Esophagus muscularis mucosa (tissue), 4 donors: ENCODE measurements at places on chromosomes 5 and 9. TPM values are rescaled to one million over a fixed set of nuclear protein-coding genes. Genes with fewer than 3 reads are reported as not detected.
A peak's percentile ranks its signal among the peaks of the same experiment; 100 is the strongest.

STPG3 gene
- not detected for total RNA-seq

- no peaks in the 10 kb centered on the region for H3K4me1 ChIP-seq
- H3K27me3 ChIP-seq, result peaks cover 6% of the 10 kb centered on the region
- H3K4me3 ChIP-seq, result no peak overlapping the region
Observed at GRCh38 chr5:133661389-133661788, 49.0 kb upstream of the FSTL4 start.

DNA sequence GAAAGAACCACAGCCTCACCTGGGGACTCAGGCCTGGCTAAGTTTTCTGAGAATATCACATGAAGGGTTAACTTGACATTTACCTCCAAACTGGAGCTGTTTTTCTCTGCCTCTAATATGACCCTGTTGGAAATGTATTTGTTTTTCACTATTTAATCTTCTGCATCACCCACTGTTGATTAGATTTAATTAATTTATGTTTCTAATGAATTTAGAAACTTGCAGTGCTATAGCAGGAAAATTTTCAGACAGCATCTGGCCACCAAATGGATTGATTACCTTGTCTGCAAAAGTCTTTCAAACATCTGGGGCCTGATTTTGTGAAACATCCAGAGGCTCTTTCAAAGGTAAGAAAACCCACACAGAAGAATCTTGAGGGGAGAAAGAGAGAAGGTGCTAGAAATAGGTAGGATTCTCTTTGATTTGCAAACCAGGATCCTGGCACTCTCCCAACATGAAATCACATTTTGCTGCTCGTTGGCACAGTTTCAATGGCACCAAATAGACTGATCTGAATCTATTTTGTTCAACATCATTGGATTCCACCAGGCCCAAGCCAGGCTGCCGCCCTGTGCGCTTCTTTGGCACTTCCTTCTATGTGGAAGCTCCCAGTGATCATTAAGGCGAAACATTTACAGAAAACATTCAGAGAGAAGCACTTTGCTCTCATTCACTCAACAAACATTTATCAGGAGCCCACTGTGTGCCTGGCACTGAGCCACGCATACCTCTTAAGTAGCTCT is 157.3 kb downstream of the PPP2R2B start:
- no peak for DNase-seq
- no peak overlapping the region for H3K27ac ChIP-seq
- no peaks in the 10 kb centered on the region for H3K27me3 ChIP-seq

DNA sequence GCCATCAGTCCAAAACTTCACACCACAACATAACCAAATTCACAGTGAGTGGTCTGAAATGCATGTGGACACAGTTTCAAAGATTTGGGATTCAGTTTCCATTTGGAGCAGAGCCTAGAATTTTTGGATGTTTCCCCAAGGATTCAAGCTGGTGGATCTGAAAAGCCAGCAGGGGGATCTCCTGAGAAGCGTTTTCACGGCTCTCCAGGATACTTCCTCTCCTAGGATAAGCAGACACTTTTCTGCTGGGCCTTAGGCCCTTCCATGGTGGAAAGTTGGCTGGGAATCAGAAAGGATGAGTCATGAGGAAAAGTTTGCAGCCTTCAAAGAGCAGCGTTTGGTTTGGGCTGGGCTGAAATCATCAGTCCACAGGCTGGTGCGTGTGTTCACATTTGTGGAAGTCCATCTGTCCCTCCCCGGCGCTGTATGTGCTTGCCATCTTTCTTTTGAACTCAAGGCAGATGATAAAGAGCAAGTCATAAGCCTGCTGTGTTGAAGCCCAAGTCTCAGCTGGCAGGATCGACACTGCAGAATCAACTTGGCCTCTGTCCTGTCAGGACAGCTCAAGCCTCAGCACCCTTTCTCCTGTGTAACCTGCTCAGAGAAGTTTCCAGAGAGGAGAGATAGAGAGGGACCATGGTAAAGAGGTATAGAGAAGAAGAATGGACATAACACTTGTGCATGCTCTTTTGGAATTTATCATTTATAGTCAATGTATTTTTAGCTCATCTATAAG is 152.6 kb upstream of the MSX2 start:
- no peak for DNase-seq
- H3K36me3 ChIP-seq, result no peaks in the 10 kb centered on the region

SLC6A19 gene
- not detected for total RNA-seq

- H3K4me3 ChIP-seq, result no peak overlapping the region
- H3K27ac ChIP-seq, result no peak overlapping the region
- no peaks in the 10 kb centered on the region for H3K27me3 ChIP-seq
- no peak for DNase-seq
- no peaks in the 10 kb centered on the region for H3K36me3 ChIP-seq
Observed at GRCh38 chr9:128138001-128138400, 10.5 kb upstream of the PTGES2 start.

DNA sequence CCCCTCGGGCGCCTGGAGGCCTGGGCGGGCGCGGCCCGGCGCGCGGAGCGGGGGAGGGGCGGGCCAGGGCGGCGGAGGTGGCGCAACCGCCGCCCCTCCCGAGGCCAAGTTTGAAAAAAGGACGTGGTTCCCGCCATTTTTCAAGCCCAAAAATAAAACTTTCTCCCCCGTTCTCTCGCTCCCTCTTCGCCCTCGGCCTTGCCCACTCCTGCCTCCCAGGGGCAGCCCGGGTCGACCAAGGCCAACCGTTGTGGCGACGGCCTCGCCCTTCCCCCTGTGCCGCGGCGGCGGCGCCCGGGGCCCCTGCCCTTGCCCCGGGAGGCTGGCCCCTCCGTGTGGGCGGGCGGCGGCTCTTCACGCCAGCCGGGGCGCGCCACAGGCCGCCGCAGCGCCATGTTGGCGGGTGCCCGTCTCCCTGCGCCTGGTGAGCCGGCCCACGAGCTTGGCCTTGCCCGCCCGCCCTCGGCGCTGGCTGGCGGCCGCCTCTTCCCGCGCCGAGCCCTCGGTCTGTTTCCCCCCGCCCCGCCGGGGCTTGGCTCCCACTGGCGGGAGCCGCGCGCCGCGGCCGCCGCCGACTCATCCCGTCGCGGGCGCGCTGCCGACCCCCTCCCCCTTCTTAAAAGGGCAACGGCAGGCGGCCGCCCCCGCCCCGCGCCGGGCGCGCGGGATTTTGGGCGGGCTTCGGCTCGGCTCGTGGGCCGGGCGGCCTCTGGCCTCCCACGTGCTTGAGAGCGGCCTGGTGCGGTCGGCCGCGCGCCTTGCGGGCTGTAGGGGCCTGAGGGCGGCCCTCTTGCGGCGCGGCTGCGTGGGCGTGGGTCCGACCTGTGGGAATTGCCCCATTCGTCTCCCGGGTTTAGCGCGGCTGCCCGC is 1.3 kb downstream of the ANP32B start:
- peak overlapping the region; percentile 97 for H3K4me3 ChIP-seq
- DNase-seq, result peak; percentile 94
- no peaks in the 10 kb centered on the region for H3K36me3 ChIP-seq
- peaks cover 50% of the 10 kb centered on the region for H3K4me1 ChIP-seq
- H3K27ac ChIP-seq, result peak overlapping the region; percentile 99

FCN2 gene
- not detected for total RNA-seq

PRELID2 gene
- 14.1 TPM for total RNA-seq

DNA sequence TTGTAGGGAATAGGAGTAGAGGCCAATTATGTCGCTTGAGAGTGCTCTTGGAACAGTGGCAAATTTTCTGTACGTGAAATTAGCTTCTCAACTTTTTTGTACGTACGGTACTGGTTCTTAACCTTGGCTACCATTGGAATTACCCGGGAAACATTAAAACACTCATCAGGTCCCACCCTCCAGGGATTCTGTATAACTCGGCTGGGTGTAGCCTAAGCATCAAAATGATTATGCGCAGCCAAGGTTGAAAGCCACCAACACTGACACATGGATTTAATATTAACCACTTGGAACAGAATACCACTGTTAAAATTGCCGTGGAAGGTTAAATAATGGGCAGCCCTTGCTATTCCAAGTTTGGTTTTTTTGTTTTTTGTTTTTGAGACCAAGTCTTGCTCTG is 17.4 kb downstream of the DNAJA1 start:
- H3K4me1 ChIP-seq, result peaks cover 13% of the 10 kb centered on the region
- H3K36me3 ChIP-seq, result peaks cover 41% of the 10 kb centered on the region
- peak overlapping the region; percentile 92 for H3K27ac ChIP-seq

ORM2 gene
- total RNA-seq, result not detected

XRCC4 gene
- 4.5 TPM for total RNA-seq

- H3K36me3 ChIP-seq, result no peaks in the 10 kb centered on the region
- H3K4me1 ChIP-seq, result peaks cover 11% of the 10 kb centered on the region
- H3K27ac ChIP-seq, result no peak overlapping the region
Observed at GRCh38 chr5:125005266-125005665, 258.8 kb upstream of the ZNF608 start.

GRCh38 chr5:66769839-66770617 is 173.8 kb downstream of the MAST4 start:
- no peak overlapping the region for H3K4me3 ChIP-seq
- H3K27me3 ChIP-seq, result no peaks in the 10 kb centered on the region
- no peaks in the 10 kb centered on the region for H3K4me1 ChIP-seq

DNA sequence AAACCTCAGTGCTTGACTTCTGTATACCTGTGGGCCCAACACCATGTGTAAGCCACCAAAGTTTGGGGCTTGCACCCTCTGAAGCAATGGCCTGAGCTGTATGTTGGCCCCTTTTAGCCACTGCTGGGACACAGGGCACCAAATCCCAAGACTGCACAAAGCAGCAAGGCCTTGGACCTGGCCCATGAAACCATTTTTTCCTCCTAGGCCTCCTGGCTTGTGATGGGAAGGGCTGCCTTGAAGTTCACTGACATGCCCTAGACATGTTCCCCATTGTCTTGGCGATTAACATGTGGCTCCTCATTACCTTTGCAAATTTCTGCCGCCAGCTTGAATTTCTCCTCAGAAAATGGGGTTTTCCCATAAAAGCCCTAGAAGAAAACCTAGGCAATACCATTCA is 345.5 kb downstream of the MLLT3 start:
- no peaks in the 10 kb centered on the region for H3K4me1 ChIP-seq
- H3K4me3 ChIP-seq, result no peak overlapping the region
- no peaks in the 10 kb centered on the region for H3K36me3 ChIP-seq
- H3K27me3 ChIP-seq, result no peaks in the 10 kb centered on the region
- no peak overlapping the region for H3K27ac ChIP-seq

DNA sequence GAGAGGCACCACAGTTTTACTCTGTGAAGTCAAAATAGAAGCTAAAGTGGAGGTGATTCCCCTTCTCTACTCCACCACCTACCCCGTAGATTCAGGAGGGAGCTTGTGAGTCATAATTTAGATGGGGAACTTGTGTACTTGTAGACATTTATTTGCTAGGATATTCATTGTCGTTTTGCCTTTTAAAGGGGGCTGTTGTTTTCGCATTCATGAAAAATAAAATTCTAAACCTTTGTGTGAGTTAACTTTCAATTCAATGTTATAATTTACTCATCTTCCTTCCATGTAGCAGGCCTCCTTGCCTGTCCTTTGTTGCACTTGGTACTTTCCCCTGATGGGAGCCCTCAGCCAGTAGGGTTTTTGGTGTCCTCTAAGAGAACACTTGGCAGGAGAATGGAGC is 22.0 kb downstream of the SECISBP2 start:
- H3K27ac ChIP-seq, result no peak overlapping the region
- no peaks in the 10 kb centered on the region for H3K27me3 ChIP-seq
- DNase-seq, result peak; percentile 29
- peaks cover 73% of the 10 kb centered on the region for H3K36me3 ChIP-seq
- no peaks in the 10 kb centered on the region for H3K4me1 ChIP-seq

GRCh38 chr9:128341435-128341849 is 1.1 kb downstream of the SLC27A4 start:
- peaks cover 19% of the 10 kb centered on the region for H3K4me1 ChIP-seq
- H3K27me3 ChIP-seq, result no peaks in the 10 kb centered on the region
- DNase-seq, result no peak
- H3K27ac ChIP-seq, result peak overlapping the region; percentile 84
- H3K4me3 ChIP-seq, result peak overlapping the region; percentile 90

C9orf50 gene
- total RNA-seq, result not detected

GRCh38 chr9:72041775-72042194 is 18.6 kb downstream of the C9orf57 start:
- H3K36me3 ChIP-seq, result no peaks in the 10 kb centered on the region
- H3K4me1 ChIP-seq, result no peaks in the 10 kb centered on the region
- DNase-seq, result no peak
- no peaks in the 10 kb centered on the region for H3K27me3 ChIP-seq

DPH7 gene
- 19.9 TPM for total RNA-seq

SKP1 gene
- 325 TPM for total RNA-seq

DNA sequence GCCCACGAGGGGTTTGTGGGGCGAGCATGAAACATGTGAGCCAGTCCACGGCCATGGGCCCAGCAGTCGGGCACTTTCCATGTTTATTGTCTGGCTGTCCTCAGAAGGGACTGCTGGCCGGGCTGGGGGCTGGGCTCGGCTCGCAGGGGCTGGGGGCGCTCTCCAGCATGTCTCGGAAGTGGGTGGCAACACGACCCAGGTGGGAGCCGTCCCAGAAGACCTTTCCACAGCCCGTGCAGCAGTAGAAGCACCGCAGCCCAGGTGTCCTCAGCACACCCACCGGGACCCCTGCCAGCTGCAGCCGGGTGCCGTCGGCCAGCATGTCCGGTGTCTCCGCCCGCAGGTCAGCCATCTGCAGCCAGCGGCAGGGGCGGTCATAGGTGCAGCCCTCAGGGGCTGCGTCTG is 4.8 kb upstream of the NRARP start:
- H3K36me3 ChIP-seq, result no peaks in the 10 kb centered on the region
- DNase-seq, result no peak
- no peak overlapping the region for H3K4me3 ChIP-seq
- H3K27ac ChIP-seq, result peak overlapping the region; percentile 69
- peaks cover 57% of the 10 kb centered on the region for H3K4me1 ChIP-seq
- peaks cover 18% of the 10 kb centered on the region for H3K27me3 ChIP-seq

GRCh38 chr5:138503487-138504270 is 38.4 kb downstream of the EGR1 start:
- H3K27me3 ChIP-seq, result no peaks in the 10 kb centered on the region
- H3K4me3 ChIP-seq, result no peak overlapping the region
- H3K4me1 ChIP-seq, result peaks cover 39% of the 10 kb centered on the region

DNA sequence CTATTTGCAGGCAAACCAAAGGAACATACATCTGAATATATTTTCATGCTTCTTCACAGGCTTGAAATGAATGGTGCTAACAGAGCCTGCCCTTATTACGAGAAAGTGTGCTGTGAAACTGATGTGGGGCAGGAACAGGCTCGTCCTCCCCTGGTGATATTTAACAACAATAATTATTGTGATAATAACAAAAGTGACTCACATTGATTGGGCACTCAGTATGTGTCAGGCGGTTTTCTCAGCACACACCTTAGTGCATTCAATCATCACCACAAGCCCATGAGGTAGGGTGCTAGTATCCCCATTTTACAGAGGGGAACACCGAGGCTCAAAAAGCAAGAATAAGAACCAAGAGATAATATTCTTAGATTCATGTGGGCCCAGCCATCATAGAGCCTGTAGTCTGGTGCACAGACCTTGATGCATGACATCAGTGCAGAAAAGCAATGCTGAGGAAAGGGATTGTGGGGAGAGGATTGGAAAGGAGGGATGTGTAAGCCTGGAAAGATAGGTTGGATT is 18.1 kb upstream of the BOD1 start:
- H3K4me3 ChIP-seq, result no peak overlapping the region
- no peak for DNase-seq
